CD4-positive, alpha-beta T cell treated with Interleukin-6 for 4 hours (primary cell): ENCODE measurements at places on chromosomes 6 and 20.

GRCh38 chr20:8756410-8756809 is 312.5 kb upstream of the PLCB4 start:
- DNase-seq, result no peak

DNA sequence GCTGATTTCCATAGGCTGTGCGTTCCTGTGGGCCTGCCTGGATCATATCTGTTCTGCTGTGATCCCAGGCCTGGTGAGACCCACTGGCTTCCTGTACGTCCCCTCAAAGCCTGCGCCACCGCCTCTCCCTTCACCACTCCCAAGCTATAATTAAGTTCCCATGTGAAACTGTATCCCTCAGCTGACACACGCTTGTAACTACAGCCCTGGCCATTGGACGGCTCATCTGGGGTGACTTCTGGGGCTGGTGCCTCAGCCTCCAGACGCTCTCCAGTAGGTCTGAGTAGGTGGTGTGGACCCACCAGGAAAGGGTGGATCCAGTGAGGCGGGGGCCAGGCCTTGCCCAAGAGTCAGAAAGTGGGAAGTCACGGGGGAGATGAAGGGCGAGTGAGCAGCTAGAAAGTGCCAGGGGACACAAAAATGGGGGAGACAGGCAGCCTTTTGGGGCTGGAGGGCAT is 21.0 kb downstream of the PPARD start:
- no peak for DNase-seq

GRCh38 chr6:144294016-144294415 is 8.9 kb downstream of the UTRN start:
- DNase-seq, result no peak

DNA sequence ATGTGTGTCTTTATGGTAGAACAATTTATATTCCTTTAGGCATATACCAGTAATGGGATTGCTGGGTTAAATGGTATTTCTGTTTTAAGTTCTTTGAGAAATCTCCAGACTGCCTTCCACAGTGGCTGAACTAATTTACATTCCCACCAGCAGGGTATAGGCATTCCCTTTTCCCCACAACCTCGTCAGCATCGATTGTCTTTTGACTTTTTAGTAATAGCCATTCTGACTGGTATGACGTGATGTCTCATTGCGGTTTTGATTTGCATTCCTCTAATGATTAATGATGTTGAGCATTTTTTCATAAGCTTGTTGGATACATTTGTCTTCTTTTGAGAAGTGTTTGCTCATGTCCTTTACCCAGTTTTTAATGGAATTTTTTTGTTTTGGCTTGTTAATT is 5.3 kb upstream of the TASP1 start:
- DNase-seq, result no peak

DNA sequence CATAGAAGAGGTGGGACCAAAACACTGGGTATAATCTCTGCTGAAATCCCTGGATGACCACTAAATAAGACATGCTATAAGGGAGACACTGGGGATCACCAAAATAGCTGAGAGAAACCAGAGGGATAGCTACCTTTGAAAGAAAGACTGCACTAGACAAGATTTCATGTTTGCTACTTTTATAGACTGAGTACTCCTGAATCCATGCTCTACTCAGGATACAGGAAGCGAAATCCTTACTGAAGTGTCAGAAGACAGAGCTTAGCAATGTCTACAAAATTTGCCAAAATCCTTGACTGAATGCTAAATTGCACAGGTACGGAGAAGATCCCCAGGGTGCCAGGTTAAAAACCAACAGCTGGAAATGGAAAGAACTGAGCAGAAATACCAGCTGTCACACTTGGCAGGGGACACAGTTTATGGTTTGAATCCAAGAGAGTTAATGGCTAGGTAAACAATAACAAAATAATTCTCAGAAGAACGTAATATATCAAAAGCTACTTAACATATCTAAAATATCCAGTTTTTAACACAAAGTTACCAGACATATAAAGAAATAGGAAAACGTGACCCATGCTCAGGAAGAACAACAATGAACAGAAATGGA is 125.4 kb downstream of the MAN1A1 start:
- no peak for DNase-seq

- no peak for DNase-seq
Observed at GRCh38 chr20:47396762-47397476, 40.4 kb upstream of the ZMYND8 start.

DNA sequence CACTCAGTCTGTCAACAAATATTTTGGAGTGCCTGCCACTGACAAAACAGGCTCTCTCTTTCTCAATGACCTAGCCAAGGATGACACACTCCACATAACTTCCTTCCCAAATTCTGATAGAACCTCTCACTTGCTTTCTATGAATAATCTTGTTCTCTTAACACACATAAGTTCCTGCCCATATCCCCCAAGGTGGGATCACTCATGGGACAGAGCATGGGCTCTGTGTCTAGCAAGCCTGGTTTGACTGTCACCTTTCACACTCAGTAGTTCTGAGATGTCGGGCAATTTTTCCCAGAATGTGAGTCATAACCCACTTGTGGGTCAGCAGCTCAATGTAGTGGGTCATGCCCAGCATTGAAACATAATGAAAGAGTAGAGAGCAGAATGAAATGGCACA is 78.1 kb downstream of the LRFN2 start:
- no peak for DNase-seq

- DNase-seq, result no peak
Observed at GRCh38 chr6:16898640-16899396, 137.6 kb upstream of the ATXN1 start.

GRCh38 chr6:7373739-7374138 is 15.8 kb downstream of the CAGE1 start:
- no peak for DNase-seq

GRCh38 chr6:113402544-113402943 is 454.6 kb upstream of the MARCKS start:
- no peak for DNase-seq

DNA sequence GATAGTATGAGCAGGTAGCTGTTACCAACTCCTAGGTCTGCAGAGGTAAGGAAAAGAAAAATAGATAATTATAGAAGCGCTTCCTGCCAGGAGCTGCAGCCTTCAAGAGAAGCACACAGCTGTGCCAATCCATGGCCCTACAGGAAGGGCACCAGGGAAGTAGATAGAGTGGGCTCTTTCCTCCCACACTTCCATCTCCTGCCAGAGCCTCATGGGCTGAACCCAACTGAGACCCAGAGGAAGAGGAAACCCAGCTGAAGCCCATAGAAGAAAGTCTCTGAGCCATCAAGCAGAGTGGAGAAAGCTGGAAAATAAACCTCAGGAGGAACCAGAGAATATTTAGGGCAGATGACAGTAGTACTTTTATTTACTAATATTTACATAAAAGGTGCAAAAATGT is 146.7 kb upstream of the ATXN1 start:
- DNase-seq, result no peak

- peak; percentile 77 for DNase-seq
Observed at GRCh38 chr6:35552285-35552917, 39.7 kb upstream of the TULP1 start.
